Neural crest cell (in vitro differentiated cells): ENCODE measurements at places on chromosomes 11 and 22.

- H3K36me3 ChIP-seq = no peaks in the 10 kb centered on the region
- peak overlapping the region; percentile 67 for H3K4me3 ChIP-seq
- no peak for DNase-seq
These were observed 2.1 kb downstream of the ADAMTS8 start for GRCh38 chr11:130426223-130426836.

DNA sequence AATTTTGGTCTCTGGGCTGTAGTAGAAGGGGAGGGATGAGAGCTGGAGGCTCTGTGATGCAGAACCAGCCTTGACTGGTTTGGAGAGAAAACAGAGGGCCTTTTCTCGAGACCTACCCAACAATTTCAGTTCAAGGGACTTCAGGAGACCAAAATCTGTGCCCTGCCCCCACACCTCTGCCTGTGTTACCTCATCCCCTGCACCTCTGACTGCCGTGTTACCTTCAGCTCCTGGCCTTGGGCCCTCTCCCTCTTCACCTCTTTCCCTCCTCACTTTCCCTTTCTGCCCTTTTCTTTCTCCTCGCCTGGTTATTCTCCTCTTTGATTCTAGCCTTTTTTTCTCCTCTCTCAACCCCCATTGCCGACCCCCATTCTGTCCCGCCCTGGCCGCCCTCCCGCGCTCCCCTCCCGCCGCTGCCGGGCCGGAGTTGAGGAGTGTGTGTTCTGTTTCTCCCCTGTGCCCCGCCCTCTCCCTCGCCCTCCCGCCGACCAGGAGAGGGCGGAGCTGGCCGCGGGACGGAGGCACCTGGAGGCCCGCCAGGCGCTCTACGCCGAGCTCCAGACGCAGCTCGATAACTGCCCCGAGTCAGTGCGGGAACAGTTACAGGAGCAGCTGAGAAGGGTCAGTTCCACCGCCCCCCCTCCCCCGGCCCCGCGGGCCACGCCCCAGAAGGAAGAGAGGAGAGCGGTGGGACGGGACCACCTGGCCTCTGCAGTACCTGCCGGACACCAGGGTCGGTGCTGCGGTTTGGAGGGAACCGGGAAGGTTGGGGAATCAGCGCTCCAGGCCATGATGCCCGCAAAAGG, 27.2 kb downstream of the PHLDB1 start:
- H3K36me3 ChIP-seq = peaks cover 8% of the 10 kb centered on the region
- peak overlapping the region; percentile 57 for H3K27ac ChIP-seq
- H3K4me1 ChIP-seq = peaks cover 23% of the 10 kb centered on the region
- no peaks in the 10 kb centered on the region for H3K27me3 ChIP-seq

- H3K4me1 ChIP-seq = no peaks in the 10 kb centered on the region
- no peaks in the 10 kb centered on the region for H3K36me3 ChIP-seq
- no peaks in the 10 kb centered on the region for H3K27me3 ChIP-seq
These were observed 947.3 kb upstream of the TENM4 start for GRCh38 chr11:80388130-80388529.

- H3K4me3 ChIP-seq = no peak overlapping the region
- H3K27ac ChIP-seq = no peak overlapping the region
- no peaks in the 10 kb centered on the region for H3K27me3 ChIP-seq
- no peaks in the 10 kb centered on the region for H3K36me3 ChIP-seq
- DNase-seq = no peak
These were observed 378.7 kb upstream of the ANO5 start for GRCh38 chr11:21814169-21814568.

- H3K4me3 ChIP-seq = no peak overlapping the region
- no peak for DNase-seq
- H3K27ac ChIP-seq = no peak overlapping the region
- H3K27me3 ChIP-seq = no peaks in the 10 kb centered on the region
- H3K36me3 ChIP-seq = peaks cover 41% of the 10 kb centered on the region
These were observed 8.8 kb upstream of the DNAJB13 start for GRCh38 chr11:73942010-73942409.

GRCh38 chr11:45108070-45109064, 38.1 kb upstream of the PRDM11 start:
- H3K36me3 ChIP-seq = no peaks in the 10 kb centered on the region
- H3K27ac ChIP-seq = no peak overlapping the region
- H3K4me3 ChIP-seq = no peak overlapping the region
- peaks cover 26% of the 10 kb centered on the region for H3K27me3 ChIP-seq

GRCh38 chr11:26983645-26984044, 10.3 kb upstream of the FIBIN start:
- DNase-seq = no peak
- H3K36me3 ChIP-seq = peaks cover 19% of the 10 kb centered on the region
- H3K27me3 ChIP-seq = no peaks in the 10 kb centered on the region
- H3K27ac ChIP-seq = no peak overlapping the region

GRCh38 chr11:72088076-72088808, 7.6 kb downstream of the LRRC51 start:
- peaks cover 6% of the 10 kb centered on the region for H3K4me1 ChIP-seq
- DNase-seq = no peak
- H3K36me3 ChIP-seq = no peaks in the 10 kb centered on the region
- H3K27me3 ChIP-seq = no peaks in the 10 kb centered on the region

DNA sequence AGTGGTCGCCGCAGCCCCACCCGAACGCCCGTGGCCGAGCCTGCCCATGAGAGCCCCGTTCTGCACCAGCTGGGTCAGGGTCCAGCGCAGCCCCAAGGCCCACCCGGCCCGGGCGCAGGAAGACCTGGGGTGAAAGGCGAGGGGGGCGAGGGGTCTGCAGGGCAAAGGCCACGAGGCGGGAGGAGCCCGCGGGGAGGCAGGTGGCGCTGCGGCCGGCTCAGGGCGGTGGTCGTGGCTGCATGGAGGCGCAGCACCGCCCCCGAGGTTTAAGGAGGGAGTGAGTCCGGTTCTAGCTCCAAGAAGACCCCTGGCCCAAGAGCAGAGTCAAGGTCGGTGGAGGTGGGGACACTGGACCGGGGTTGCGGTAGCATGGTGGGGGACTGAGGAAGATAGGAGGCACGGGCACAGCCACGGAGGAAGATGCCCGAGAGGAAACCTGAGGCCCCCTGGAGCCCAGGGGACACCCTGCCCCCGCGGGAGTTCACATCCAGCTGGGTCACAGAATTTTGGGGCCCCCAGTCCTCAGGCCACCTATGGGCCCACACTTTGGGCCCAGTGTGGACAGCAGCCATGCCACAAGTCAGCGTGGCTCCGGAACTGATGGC, 514 bp upstream of the HDAC10 start:
- peak overlapping the region; percentile 44 for H3K4me3 ChIP-seq
- H3K36me3 ChIP-seq = no peaks in the 10 kb centered on the region
- peaks cover 10% of the 10 kb centered on the region for H3K4me1 ChIP-seq
- DNase-seq = no peak

GRCh38 chr11:103652013-103652412, 384.4 kb upstream of the DDI1 start:
- H3K27ac ChIP-seq = no peak overlapping the region
- DNase-seq = no peak
- H3K4me1 ChIP-seq = no peaks in the 10 kb centered on the region
- no peak overlapping the region for H3K4me3 ChIP-seq
- H3K27me3 ChIP-seq = no peaks in the 10 kb centered on the region
- H3K36me3 ChIP-seq = no peaks in the 10 kb centered on the region
